ENCODE measurements at places on chromosomes 11 and 22. TPM values are rescaled to one million over a fixed set of nuclear protein-coding genes. Genes with fewer than 3 reads are reported as not detected.

OR8D4 gene
- total RNA-seq: 0.24 TPM

UEVLD gene
- 22.9 TPM for total RNA-seq

MPPED2 gene
- total RNA-seq: 0.30 TPM

OR52B2 gene
- not detected for total RNA-seq

- DNase-seq: peak; percentile 55
- H3K4me1 ChIP-seq: peaks cover 56% of the 10 kb centered on the region
- H3K27me3 ChIP-seq: no peaks in the 10 kb centered on the region
- H3K36me3 ChIP-seq: no peaks in the 10 kb centered on the region
- no peak overlapping the region for H3K4me3 ChIP-seq
These were observed 30.0 kb downstream of the PPP2R1B start for GRCh38 chr11:111736181-111736590.

DNA sequence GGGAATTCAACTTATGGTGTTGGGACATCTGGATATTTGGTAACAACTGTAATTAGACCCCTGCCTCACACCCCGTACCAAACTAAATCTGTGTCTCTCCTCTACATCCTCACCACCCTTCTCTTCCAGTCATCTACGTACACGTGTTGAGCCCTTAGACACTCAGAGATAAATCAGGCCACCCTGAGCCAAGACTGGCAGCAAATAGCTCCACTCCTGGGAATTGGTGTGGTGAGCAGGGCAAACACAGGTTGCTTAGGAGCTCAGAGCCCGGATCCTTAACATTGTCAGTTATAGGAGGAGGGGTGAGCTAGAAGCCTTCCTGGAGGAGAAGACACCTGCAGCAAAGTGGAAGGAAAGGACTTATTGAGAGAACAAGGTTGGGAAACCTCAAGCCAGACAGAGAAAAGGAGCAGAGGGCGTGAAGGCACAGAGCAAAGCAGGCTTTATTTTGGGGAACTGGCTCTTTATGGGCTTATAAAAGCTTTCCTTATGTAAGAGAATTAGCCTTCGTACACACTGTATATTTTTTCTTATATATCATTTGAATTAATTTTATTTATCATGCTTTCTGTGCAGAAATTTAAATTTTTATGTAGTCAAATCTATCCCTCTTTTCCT is 36.9 kb upstream of the KLHL35 start:
- H3K36me3 ChIP-seq: no peaks in the 10 kb centered on the region
- no peak for DNase-seq
- no peak overlapping the region for H3K4me3 ChIP-seq
- peaks cover 6% of the 10 kb centered on the region for H3K4me1 ChIP-seq
- H3K27me3 ChIP-seq: no peaks in the 10 kb centered on the region
- H3K27ac ChIP-seq: no peak overlapping the region
